Activated CD4-positive, alpha-beta T cell treated with anti-CD3 and anti-CD28 coated beads for 36 hours (primary cell): ENCODE measurements at places on chromosomes 7 and 10. TPM values are rescaled to one million over a fixed set of nuclear protein-coding genes. Genes with fewer than 3 reads are reported as not detected.

GRCh38 chr10:102691285-102692066 lies 22.7 kb downstream of the ARL3 start:
- no peak for DNase-seq
- H3K4me3 ChIP-seq: no peak overlapping the region
- H3K36me3 ChIP-seq: peaks cover under 1% of the 10 kb centered on the region
- no peaks in the 10 kb centered on the region for H3K4me1 ChIP-seq
- no peak overlapping the region for H3K27ac ChIP-seq

- no peaks in the 10 kb centered on the region for H3K36me3 ChIP-seq
- H3K4me1 ChIP-seq: no peaks in the 10 kb centered on the region
- H3K27ac ChIP-seq: no peak overlapping the region
- DNase-seq: no peak
These were observed 1169.0 kb downstream of the REEP3 start for GRCh38 chr10:64690194-64690593.

GRCh38 chr10:13102002-13102794 lies 2.2 kb downstream of the OPTN start:
- peak overlapping the region; percentile 51 for H3K27ac ChIP-seq
- peaks cover 9% of the 10 kb centered on the region for H3K36me3 ChIP-seq
- H3K4me3 ChIP-seq: peak overlapping the region; percentile 33
- DNase-seq: no peak
- peaks cover 54% of the 10 kb centered on the region for H3K4me1 ChIP-seq

DNA sequence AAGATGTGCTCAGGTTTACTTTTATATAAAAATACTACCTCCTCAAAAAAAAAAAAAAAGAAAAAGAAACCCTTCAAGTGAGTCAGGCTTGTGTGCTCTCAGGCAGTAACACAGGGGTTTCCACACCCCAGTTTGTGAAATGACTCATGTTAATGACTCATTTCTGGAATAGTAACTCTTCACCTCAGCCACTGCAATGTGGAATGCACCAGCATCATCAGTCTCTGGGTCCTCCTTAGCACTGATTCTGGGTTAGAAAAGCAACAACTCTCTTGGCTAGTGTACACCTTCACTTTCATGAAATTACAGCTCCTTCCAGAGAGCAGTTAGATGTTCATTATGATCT lies 110.6 kb downstream of the EMX2 start:
- peaks cover 27% of the 10 kb centered on the region for H3K4me1 ChIP-seq
- H3K36me3 ChIP-seq: no peaks in the 10 kb centered on the region
- H3K27me3 ChIP-seq: peaks cover 34% of the 10 kb centered on the region
- H3K27ac ChIP-seq: no peak overlapping the region
- peak; percentile 61 for DNase-seq
- no peak overlapping the region for H3K4me3 ChIP-seq

Gene MSRB2
- total RNA-seq: 8.2 TPM
